ENCODE measurements at places on chromosomes 11 and 22.

GRCh38 chr11:86990031-86990430, 34.8 kb upstream of the FZD4 start:
- DNase-seq = no peak

DNA sequence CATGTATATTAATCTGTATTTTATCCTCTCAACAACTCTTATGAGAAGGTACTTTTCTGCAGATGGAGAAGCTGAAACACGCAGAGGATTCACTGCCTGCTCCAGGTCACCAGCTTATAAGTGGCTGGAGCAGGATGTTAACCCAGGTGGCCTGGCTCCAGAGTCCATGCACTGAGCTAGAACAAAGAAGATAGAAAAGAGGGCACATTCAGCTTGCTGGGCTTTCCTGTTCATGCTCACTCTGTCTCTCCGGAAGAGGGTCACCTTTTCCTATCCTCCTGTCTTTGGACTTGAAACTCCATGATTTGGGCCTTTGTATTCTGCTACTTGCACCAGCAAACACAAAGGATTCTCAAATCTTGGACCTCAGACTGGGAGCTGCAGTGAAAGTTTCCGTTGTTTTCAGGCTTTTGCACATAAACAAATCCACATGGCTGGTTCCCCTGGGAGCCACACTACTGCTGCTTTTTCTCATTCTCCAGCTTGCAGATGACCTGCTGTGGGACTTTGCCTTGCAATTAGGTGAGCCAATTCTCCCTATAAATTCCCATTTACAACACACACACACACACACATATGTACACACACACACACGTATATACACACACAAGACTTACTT, 117.3 kb upstream of the GRK3 start:
- no peak for DNase-seq

DNA sequence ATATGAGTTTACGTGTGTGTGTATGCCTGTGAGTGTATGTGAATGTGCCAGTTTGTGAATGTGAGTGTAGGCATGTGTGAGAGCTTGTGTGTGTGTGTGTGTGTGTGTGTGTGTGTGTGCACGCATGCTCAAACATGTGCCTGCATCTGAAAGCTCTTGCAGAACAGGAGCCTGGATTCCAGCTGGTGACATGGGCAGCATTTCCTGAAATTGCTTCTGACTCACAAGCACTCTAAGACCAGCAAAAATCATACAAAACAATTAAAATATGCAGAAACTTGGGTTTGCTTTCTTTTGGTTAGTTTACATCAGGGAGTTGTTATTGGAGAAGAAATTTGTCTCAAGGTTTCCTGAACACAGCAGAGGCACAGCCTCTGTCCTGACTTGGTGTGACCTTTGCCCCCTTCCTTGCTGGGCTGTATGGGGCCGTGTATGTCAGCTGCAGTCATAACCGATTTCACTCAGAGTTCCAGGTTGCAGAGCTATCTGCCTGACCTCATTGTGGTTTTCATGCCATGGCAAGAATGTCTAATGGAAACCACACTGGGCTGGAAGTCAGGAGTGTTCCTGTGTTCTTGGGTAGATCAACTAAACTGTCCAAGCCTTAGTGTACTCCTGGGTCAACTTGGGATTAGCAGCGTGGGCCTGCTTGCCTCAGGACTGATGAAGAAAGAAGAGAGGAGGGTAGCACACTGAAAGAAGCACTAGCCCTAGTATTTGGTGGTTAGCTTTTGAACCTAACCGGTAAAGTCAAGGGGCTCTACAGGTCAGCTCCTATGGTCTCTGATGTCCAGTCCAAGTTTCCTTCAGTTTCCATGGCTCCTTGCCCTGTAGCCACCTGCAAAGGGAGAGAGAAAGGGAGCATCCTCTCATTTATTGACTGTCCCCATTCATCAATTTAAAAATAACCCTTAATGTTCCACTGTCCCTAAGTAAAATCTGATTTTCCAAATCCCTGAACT, 143.7 kb downstream of the SNX19 start:
- DNase-seq = peak; percentile 80

GRCh38 chr11:72605973-72606747, 68.1 kb downstream of the PDE2A start:
- DNase-seq = peak; percentile 64

DNA sequence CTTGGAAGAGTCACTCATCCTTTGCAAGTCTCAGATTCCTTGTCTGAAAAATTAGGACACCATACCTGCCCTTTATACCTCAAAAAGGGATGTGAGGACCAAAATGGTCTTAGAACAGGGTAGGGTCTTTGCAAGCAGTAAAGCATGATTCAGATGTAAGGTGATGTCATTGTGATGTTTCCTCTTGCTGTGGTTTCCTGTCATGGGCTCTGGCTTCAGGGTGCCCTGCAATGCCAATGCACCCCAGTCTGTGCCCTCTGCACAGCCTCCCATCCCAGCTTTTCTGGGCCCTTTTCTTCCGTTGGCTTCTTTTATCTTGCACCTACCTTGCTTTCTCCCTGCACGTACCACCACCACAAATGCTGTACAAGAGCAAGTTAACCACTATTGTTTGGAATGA, 87.8 kb upstream of the NNMT start:
- DNase-seq = no peak

DNA sequence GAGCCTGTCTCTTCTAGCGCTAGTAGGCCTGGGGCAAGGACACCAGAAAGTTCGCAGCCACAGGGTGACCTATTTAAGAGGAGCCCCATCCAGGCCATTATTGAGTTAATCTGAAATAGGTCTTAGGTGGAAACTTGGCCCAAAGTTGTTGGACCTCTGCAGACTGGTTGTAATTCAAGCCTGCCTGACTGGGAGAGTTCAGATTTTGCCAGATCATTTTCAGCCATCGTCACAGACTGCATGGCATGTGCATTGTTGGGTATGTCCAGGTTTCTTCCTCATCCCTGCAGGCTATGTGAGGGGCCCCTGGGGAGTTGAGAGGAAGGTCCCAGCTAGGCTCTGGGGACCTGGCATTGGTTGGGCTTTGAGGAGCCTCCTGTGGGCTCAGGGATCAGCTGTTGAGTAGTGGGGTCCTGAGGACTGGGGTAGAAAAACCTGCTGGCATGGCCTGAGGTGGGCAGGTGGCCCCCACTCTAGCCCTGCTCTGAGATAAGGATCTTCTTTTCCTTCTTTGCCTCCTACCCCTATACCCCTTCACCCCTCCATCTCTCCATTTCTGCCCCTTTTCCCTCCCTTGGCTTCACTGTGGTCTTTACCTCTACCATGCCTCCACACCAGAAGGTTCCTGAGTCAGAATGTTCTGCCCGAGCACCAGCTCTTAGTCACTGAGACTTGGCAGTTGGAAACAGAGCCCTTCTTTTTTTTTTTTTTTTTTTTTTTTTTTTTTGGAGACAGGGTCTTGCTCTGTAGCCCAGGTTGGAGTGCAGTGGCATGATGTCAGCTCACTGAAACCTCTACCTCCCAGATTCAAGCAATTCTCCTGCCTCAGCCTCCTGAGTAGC, 112.7 kb downstream of the MORC2 start:
- peak; percentile 14 for DNase-seq

GRCh38 chr11:59659981-59660380, 8.9 kb downstream of the PATL1 start:
- DNase-seq = no peak

- DNase-seq = peak; percentile 17
Measured at GRCh38 chr11:88293931-88294330, 43.6 kb downstream of the CTSC start.

- DNase-seq = no peak
Measured at GRCh38 chr22:39558950-39559349, 11.6 kb upstream of the CACNA1I start.

DNA sequence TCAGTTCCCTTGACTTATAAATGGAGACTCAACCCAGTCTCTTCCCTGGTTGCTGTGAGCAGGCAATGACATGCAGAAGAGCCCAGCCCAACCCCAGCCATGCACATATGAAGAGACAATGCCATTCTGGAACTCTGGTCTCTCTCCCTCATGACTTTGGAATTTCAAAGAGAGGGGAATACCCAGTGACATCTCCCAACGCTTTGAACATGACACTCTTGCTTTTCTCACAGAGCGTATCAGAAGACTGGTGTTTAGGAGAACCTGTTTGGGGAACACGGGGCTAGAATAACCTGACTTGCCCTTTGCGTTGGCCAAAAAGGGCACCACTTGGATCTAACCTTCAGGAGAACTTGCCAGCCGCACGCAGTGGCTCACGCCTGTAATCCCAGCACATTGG, 12.9 kb downstream of the RANGAP1 start:
- DNase-seq = no peak

DNA sequence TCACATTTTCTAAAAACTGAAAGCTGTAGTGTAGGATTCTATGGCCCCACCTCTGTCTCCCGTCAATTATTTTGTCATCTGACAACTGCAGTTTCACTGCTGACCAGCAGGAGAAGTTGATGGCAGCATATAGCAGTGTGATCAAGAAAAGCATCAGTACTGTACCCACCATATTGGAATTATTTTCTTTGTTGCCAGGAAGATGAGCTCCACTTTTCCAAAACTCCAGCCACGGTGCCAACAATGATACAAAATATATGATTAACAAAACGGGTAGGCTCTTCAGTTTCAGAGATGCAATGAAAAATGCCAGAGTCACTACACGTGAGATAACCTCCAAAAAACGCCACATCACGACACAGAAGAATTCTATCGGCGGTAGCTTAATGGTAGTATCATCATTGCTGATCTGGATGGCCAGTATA, 41.3 kb downstream of the XKR3 start:
- peak; percentile 20 for DNase-seq

GRCh38 chr11:75325713-75326438, 25.6 kb downstream of the ARRB1 start:
- peak; percentile 94 for DNase-seq

DNA sequence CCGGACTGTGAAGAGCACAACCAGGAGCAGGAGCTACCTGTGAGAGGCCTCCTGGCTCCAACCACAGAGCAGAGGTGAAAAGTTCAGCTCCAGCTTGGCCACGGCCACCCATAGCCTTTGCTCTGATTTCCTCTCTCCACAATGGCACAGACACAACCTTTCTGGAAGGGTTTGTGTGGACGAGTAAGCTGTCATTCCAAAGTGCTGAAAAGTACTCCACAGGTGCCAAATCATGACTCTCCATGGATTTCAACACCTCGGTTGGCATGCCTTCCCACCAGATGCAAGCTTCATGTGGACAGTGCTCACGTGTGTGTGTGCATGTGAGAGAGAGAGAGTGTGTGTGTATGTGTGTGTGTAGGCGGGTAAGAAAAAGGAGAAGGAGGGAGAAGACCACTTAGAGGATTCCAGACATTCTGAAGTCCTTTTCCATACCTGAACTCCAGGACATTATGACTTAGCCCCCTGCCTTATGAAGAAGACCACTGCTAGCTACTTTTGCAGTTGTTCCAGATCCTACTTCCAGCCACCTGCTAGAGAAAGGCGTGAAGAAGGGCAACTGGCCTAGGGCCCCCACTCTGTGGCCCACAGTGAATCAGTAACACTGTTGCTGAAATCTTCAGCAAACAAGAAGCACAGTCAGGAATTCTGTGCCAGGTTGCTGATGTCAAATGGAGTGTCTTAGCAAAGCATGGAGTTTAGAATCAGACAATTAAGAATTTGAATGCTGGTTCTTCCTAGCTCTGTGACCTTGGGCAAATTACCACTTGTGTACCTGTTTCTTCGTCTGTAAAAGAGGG, 13.9 kb upstream of the NAV2 start:
- peak; percentile 71 for DNase-seq

GRCh38 chr11:19079643-19080440, 19.3 kb upstream of the MRGPRX2 start:
- peak; percentile 89 for DNase-seq

DNA sequence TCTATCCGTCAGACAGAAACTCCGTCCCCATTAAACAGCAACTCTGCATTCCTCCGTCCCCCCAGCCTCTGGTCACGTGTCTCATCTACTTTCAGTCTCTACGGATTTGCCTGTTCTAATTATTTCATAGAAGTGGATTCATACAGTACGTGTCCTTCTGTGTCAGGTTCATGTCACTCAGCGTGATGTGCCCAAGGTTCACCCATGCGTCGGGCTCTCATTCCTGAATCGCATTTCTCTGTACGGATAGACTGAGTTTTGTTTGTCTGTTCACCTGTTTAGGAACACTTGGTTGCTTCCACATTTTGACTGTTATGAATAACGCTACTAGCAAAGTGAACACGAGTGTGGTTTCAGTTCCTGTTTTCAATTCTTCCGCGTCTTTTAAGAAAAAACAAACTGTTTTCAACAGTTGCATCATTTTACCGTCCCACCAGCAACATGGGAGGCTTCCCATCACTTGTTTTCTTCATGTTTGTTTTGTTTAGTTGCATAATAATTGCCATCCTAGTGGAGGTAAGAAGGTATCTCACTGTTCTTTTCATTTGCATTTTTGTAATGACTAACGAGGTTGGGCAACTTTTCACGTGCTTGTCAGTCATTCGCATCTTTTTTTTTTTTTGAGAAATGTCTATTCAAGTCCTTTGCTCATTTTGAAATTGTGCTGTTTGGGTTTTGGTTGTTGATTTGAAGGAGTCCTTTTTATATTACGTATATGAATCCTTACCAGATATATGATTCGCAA, 8.9 kb upstream of the NLRP6 start:
- DNase-seq = no peak

- DNase-seq = no peak
Measured at GRCh38 chr11:46977038-46977813, 40.7 kb downstream of the CSTPP1 start.

DNA sequence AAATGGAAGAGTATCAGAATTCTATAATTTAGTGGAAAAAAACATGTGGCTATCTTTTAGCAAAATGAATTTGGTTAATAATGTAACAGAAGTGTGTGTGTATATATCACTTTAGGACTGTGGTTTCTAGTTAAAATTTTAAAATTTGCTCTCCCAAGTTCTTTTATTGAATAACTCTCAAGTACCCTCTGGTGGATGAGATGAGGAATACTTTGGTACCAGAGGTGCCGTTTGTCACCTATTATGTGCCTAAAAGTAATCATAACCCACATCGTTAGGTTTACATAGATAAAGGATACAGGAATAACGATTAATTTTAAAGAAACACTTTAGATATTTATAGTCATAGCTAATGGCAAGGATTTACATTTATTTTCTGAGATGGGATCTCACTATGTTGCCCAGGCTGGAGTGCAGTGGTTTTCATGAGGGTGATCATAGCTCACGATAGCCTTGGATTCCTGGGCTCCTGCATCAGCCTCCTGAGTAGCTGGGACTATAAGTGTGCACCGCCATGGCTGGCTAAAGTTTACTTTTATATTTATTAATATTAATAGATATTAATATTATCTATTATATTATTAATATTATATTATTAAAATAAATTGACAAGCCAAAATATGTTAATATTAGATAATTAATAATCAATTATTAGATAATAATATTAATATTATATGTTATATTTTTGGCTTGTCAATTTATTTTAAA, 66.7 kb upstream of the CAPRIN1 start:
- DNase-seq = no peak

DNA sequence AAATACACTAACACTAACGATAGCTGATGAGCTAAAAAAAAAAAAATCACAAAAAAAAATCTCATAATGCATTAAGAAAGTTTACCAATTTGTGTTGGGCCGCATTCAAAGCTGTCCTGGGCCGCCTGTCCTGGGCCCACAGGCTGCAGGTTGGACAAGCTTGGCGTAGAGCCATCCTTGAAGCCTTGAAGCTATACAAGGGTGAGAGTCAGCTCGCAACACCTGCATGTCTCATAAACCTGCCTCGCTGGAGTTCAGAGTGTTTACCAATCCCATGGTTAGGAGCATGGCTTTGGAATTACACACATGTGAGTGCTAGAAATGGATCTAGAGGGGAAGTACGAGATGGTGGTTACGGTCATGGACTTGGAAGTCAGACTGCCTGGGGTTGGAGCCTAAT, 453.7 kb downstream of the INSC start:
- DNase-seq = no peak
